ENCODE measurements at places on chromosomes 4 and X.

- DNase-seq: no peak
Observed at GRCh38 chrX:17025621-17026302, 79.3 kb downstream of the REPS2 start.

- DNase-seq: no peak
Observed at GRCh38 chr4:18840481-18840880, 818.9 kb upstream of the LCORL start.

GRCh38 chr4:23333946-23334878, 555.6 kb downstream of the PPARGC1A start:
- DNase-seq: peak; percentile 92

- no peak for DNase-seq
Observed at GRCh38 chr4:1491328-1492141, 85.3 kb upstream of the NKX1-1 start.

DNA sequence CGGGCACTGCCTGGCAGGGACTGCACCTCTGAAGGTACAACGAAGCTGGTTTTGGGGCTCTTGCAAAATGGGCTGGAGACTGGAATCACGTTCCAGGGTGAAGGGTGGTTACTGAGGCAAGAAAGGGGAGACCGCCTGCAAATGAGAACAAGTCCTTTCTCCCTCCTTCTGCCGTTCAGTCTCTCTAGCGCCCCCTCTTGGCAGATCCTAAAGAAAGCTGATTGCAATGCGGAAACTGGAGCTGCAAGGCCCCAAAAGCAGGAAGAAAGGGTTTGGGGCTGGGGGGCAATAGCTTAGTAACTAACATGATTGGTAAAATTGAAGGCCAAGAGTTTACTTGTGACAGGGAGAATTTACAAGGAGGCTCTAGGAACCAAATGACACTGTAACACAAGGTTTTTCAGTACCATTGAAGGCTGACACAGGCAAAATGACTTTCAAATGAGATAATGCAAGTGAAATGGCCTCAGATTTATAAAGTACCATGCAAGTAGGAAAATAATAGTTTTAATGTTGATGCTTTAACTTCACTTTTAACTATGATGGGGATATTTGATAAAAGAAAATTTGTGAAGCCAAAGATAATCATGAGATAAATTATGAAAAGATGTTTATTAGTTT, 222.7 kb upstream of the HAND2 start:
- DNase-seq: no peak

DNA sequence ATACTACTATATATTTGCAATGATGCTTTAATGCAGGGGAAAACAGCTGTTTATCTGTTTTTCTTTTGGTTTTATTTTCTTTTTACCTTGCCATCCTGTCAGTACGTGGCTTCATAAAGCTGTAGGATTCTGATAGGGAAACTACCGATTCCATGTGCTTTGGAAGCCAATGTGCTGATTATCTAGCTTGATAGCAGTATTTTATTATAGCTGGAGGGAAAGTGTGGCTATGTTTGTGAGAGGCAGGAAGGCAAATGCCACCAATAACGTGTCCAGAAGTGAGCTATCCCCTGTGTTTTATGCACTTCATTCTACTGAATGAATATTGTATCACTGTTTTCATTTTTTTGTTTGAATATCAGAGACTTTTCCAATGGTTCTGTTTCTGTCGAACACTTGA, 43.7 kb downstream of the IL15 start:
- DNase-seq: no peak

GRCh38 chrX:64805683-64806082, 170.6 kb downstream of the ZC4H2 start:
- no peak for DNase-seq

DNA sequence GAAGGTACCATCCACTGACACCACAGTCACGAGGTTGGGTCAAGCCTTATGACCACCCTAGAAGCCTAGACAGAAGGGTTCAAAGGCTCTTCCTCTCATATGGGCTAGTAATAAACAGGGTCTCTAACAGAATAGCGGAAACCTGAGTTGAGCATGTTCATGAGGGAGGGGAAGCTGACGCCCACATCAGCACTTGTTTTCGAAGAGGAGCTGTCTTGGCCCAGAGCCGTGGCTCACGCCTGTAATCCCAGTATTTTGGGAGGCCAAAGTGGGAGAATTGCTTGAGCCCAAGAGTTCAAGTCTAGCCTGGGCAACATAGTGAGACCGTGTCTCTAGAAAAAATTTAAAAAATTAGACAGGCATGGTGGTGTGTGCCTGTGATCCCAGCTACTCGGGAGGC, 21.5 kb upstream of the TMSB4X start:
- no peak for DNase-seq

DNA sequence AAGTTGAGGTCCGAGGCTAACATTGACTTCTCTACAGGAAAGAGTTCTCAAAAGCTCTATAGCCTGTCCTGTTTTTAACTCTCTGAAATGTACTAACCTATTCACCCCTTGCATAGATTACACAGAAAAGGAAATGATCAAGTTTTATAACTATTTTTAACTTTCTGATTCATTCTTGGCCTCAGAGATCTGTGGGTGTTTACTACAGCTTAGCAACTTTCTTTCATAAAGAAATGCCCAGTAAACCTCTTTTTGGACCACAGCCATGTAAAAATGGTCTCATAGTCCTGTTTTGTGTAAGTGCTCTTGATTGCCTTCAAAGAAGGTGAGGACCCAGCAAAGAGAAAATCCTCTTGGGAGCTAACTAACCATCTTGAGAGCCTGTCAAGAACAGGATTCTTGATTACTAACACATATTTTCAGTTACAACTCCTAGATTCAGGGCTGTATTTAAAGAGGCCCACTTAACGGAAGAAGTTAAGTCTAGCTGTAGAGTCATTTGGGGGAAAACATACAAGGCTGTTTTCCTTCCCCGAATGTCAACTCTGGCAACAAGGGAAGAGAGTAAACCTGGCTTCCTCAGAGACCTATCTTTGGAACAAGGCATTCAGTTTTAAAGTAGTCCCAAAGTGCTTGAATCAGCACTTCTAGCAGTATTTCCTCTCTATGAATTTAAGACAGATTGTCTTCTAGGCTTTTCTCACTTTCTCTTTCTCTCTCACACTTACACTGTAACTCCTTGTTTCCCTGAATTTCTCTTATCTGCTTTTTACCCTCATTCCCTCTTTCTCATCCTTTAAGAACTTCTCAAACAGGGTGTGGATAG, 78.2 kb downstream of the IL21 start:
- peak; percentile 13 for DNase-seq

- DNase-seq: no peak
Observed at GRCh38 chr4:23290656-23291055, 597.9 kb downstream of the GBA3 start.

DNA sequence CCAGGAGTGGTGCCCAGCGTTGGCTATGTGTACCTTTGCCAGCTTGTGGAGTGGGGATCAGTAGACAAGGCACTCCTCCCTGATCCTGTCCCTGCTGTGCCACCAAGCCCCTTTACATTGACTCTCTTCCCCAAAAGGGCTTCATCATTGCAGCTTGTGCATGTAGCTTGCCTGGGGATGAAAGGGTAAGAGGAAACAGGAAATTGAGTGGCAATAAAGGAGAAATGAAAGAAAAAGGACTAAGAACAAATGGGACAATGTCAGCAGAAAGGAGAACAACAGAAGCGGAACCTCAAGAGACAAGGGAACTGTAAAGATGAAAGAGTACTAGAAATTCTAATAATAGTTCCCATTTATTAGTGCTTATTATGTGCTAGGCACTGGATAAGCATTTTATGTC, 8.7 kb upstream of the IL13RA1 start:
- no peak for DNase-seq

DNA sequence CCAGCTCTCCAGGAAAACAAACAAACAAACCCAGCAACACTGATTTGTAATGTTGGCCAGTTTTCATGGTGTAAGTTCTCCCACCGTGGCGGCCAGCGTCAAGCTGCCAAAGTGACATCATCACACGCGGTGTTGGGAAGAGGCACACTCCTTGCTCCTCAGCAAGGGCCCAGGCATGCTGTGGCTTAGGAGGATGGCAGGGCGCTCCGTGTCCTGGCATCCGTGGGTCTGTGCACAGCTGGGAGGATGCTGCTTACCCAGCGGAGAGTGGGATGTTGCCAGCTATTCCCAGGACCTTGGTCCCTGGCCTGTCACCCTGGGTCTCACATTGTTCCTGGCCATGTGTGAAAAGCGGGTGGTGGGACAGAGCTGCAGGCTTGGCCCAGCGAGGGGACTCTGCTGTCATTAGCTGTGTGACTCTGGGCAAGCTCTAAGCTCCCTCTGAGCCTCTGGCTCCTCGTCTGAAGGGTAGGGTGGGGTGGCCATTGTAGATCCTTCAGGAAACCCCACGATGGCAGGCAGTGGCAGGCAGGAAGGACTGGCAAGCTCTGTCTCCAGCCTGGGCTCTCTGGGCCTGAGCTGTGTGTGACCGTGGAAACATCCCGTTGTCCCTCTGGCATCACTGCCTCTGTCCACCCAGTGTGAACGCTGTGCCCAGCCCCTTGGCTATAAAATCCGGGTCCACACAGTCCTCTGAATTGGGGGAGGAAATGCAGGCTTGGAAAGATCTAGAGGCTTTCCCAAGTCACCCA, 10.8 kb downstream of the PSAPL1 start:
- DNase-seq: no peak

GRCh38 chr4:53599632-53600031, 8.3 kb upstream of the LNX1 start:
- DNase-seq: no peak

DNA sequence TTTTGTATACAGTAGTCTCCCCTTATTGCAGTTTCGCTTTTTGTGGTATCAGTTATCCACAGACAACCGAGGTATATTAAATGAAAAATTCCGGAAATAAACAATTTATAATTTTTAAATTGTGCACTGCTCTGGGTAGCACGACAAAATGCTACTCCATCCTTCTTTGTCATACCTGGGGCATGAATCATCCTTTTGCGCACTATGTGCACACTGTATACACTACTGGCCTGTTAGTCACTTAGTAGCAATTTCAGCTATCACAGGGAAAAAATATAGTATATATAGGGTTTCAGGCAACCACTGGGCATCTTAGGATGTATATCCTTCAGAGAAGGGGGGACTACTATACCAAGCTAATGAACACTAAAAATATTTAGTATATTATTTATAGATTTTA, 198.8 kb upstream of the FAT4 start:
- peak; percentile 67 for DNase-seq

GRCh38 chrX:112766774-112767173, 73.9 kb downstream of the AMOT start:
- no peak for DNase-seq

DNA sequence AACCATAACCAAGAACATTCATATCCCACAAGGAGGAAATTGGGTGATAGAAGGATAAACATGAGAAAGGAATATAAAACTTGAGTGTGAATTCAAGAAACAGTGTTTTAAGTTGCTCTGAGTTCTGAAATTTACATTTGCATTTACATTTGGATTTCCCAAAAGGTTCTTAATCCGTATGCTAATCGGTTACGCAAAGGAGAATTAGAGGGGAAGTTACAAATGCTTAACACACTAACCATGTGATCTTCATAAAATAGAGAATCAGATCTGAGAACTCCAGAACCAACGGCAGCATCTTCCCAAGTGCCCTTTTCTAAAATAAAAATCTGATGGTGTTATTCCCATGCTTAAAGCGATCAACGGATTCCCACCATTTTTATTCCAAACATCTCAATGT, 48.0 kb downstream of the PROM1 start:
- DNase-seq: no peak

DNA sequence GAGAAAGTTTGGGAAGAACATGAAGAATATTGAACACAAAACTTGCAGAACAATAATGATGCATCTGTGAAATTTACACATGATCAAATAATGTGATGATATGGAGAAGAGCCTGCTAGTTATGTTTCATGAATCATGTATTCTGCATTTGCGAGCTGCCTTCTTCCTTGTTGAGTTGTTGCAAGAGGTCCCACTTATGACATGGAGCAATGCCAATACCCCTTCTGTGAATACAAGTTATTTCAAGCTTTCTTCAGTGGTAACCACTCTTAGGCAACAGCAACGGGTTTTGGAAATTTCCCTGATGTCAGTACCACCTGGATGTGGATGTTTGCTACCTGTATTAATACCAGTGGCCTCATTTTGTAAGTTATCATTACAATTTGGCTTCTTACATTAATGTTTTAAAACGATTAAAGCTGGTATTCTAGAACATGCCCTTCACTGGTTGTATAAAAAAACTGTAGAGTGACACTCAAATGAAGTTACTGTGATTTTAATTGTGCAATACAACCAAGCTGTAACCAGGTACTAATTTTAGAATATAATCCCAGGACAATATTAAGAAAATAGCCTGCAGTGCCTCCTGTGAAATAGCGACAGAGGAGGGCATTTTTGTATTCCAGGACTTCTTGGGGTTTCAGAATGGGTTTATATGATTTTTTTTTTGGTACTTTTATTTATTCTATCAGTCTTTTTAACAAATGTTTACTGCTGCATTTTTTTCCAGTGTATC, 25.3 kb downstream of the IQCM start:
- DNase-seq: peak; percentile 45

DNA sequence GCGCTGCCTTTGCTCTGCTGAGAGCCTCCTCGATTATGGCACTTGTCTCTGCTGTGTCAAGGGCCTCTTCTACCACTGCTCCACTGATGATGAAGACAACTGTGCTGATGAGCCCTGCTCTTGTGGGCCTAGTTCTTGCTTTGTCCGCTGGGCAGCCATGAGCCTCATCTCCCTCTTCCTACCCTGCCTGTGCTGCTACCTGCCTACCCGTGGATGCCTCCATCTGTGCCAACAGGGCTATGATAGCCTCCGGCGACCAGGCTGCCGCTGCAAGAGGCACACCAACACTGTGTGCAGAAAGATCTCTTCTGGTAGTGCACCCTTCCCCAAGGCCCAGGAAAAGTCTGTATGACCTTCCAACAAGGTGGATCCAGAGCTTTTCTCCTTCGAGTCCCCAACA, 106.8 kb upstream of the VAMP7 start:
- no peak for DNase-seq

- DNase-seq: no peak
Observed at GRCh38 chr4:159719531-159719930, 616.7 kb downstream of the RAPGEF2 start.

DNA sequence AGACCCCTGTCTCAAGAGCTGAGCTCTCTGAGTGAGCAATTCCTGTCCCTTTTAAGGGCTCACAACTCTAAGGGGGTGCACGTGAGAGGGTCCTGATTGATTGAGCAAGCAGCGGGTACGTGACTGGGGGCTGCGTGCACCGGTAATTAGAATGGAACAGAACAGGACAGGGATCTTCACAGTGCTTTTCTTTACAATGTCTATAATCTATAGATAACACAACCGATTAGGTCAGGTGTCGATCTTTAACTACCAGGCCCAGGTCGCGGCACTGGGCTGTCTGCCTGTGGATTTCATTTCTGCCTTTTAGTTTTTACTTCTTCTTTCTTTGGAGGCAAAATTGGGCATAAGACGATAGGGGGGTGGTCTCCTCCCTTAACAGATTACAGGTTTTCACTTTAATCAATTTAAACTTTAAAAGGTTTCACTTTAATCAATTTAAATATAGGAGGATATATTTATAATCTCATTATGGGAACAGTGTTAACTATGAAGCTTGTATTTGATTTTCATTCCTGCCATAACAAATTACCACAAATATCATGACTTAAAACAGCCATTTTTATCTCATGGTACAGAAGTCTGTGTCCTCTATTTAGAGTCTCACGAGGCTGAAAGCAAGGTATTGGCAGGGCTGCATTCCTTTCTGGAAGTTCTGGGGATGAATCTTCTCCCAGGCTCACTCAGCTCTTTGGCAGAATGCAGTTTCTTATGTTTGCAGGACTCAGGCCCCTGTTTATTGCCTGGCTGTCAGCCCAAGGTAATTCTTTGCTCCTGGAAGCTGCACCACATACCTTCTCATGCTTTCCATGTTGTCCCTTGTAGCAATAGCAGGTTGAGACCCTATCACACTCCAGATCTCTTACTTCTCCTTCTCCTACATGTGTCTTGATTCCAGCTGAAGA, 5.2 kb downstream of the SPATA4 start:
- DNase-seq: peak; percentile 64
